Astrocyte of the spinal cord (primary cell): ENCODE measurements at places on chromosomes 7 and 10.

GRCh38 chr7:115477193-115477651 is 553.3 kb downstream of the TFEC start:
- peak; percentile 25 for DNase-seq

DNA sequence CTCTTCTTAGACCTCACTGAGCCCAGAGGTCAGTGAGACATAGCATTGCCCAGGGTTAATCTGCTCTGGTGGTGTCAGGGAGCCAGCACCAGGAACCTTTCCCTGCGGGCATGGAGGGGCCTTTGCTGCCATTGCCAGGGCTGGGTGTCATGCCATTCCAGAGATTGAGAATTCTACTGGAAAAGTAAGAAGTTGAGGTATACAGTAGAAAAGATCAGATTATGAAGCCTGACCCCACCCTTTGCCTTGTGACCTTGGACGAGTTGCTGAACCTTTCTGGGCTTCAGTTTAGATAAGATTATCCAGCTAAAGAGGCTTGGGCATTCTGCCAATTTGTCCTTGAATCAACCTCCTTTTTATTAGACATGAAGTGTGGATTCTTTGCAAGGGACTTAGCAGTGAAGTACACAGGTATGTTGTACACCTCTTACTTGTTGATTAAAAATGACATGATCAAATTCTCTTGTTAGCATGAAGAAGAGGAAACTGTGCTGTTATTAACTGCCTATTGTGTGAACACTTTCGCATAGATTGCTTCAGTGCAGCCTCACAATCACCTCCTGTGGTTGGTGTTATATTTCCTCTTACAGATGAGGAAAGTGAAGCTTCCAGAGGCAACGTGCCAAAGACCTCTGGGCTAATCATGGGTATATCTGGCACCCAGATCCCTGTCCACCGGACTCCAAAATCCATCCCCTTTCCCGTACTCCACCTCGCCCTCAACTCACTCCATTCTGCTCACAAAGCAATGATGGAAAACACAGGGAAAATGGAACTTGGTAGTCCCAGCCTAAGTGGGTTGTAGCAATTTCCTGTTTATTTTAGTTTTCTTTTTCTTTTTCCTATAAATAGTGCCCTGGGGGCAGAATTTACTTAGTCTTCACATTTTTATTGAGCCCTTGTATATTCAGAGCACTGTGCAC is 151.3 kb downstream of the CAMK1D start:
- peak; percentile 40 for DNase-seq

- no peak for DNase-seq
Measured at GRCh38 chr10:30219971-30220751, 128.9 kb downstream of the MTPAP start.

- DNase-seq, result no peak
Measured at GRCh38 chr7:30322271-30323005, 38.0 kb downstream of the ZNRF2 start.

- no peak for DNase-seq
Measured at GRCh38 chr10:94879214-94879613, 59.2 kb upstream of the CYP2C9 start.

DNA sequence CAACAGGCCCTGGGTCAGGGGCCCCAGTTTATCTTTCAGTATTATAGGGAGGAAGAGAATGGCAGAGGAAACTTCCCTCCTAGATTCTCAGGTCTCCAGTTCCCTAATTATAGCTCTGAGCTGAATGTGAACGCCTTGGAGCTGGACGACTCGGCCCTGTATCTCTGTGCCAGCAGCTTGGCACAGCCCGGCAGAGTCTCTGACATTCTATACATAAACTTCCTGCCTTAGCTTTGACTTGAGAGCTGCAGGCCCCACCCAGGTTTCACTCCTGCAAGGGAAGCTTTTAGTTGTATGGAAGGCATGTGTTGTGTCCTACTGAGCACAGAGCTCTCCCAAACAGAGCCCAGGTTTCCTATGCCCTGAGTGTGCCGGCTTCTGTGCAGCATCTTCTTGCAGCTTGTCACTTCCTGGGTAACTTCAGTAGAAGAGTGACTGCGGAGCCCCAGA is 205.6 kb upstream of the PRSS58 start:
- no peak for DNase-seq

DNA sequence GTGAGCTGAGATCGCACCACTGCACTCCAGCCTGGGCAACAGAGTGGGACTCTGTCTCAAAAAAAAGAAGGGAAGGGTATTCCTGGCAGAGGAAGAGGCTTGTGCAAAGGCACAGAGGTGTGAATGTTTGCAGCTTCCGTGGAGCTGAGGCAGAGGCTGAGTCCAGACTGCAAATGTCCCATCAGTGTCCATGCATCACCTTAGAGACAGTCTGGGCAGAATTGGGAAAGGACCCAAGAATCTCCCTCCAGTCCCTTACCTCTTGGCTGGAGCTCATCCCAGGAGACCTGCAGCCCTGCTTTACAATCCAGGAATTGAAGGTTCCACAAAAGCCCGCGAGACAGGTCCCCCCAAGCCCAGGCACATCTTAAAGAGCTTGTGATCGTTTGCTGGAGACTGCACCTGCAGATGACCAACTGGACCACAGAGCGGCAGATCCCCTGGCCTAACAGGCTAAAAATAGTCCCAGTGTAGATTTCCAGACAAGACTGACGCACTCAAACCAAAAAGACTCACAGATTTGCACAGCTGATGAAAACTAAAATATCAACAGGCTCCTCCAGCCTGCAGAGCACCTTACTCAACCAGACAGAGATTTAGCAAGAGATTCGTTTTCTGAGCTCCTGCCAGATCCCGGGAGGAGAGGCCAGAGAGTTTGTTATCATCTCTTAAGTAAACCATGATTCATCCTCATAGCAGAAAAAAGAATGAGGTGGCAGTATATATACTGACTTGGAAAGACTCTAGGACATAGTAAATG is 22.9 kb upstream of the NANOS1 start:
- DNase-seq, result peak; percentile 98

DNA sequence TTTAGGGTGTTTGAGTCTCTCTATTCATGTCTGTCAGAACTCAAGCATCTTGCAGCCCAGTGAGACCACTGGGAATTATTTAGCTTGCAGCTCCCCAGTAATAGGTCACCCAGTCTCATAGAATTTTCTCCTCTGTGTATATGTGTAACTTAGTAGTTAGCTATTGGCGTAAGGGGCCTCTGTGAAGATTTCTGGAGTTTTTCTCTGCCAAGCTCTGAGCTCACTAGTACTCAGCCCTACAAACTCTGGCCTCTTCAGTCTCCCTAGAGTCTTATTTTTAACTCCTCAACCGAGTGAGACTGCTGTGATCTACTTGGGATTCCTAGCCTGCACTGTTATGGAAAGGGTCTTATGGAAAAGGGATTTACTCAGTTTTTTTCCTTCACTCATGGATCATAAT is 90.2 kb downstream of the PPP1R9A start:
- DNase-seq, result no peak

- DNase-seq, result no peak
Measured at GRCh38 chr7:25087855-25088254, 37.2 kb downstream of the CYCS start.

- no peak for DNase-seq
Measured at GRCh38 chr7:29042824-29043231, 84.7 kb upstream of the TRIL start.

DNA sequence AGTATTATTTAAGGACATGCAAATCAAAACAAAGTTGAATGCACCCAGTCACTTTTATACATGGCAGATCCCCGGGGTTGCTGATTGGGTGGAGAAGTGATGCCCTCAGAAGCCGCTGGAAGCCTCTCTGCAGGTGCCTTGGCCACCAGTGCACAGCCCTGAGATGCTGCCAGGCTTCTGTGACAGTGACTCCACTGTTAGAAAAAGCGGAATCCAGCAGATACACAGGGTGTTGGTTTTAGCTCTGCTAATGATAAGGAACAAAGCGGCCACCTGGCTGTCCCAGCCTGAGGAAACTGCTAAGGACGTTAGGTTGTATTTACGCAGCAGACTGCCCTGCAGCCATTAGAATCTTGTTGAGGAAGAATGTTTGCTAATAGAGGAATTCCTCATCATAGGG is 47.5 kb downstream of the JAKMIP3 start:
- no peak for DNase-seq
